Motor neuron (in vitro differentiated cells): ENCODE measurements at places on chromosomes 5 and 9. TPM values are rescaled to one million over a fixed set of nuclear protein-coding genes. Genes with fewer than 3 reads are reported as not detected.

- ATAC-seq, result peak; percentile 62
Observed at GRCh38 chr5:72328172-72328571, 8.0 kb downstream of the PTCD2 start.

DNA sequence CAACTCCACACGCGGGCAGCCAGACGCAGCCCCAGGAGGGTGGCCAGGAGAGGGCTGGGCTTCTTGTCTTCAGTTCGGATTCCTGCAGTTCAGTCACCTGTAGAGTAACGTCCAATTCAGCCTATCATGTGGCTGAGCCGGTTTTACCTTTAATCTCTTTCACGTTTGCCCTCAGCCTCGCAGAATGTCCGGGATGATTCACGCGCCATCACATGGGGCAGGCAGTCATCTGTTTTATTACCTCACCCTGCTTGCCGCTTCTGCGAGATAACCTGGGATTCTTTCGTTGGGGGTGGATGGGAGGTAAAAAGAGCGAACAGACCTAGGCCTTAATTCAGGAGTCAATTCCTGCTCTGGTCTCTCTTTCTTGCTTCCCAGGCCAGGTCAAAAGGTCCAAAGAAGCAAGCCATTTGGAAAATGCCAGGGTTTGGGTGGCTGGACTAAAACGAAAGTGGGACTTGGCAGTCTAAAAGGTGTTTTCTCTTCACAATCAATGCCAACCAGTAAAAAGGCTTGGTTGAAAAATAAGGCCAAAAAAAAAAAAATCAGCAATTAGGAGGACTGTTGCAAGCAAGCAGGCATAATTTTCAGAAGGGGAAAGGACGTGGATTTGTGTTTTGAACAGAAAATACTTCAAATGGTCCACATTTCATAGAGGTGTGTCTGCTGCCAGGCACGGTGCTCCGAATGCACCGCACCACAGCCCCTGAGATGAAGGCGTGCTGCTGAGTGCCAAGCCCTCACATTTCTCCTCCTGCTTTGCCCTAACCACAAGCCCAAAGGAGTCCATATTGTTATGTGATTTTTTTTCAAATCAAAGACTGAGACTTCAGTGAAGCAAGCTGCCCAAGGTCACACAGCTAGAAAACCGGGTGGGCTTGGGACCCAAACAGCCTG lies 2.8 kb upstream of the WWC1 start:
- ATAC-seq, result peak; percentile 10

- ATAC-seq, result no peak
Observed at GRCh38 chr9:98057138-98057799, 737 bp downstream of the NANS start.

DNA sequence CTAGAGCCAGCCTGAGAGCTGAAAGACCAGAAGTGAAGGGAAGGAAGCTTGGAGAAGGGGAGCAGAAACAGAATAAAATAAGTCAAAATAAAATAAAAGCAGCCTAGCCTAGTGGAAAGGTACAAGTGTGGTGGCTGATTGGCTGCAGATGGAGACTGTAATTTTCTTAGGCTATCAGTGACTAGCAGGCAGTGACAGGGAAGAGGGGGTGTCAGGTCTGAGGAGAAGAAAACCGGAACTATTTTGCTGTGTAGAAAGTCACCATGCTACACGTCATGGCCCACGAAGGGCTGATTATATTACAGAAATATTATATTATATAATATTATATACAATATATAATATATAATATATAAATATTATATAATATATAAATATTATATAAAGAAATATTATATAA lies 98.1 kb upstream of the TAF11L2 start:
- ATAC-seq, result no peak

DNA sequence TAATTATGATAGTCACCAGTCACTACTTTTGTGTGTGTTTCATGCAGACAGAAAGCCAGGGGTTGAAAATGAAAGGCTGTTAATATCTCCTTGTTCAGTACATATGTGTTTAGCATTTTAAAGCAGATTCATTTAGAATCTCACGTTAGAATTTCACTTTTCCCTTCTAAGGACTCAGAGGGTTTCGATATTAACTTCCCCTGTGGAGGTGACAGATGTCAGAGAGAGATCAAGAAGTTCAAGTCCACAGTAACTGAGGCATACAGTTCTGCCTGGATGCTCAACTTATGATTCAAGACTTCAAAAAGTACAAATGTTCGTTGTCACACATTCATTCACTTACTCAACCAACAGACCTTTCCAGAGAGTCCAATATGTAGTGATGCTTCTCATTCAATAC lies 251.1 kb downstream of the EBF1 start:
- ATAC-seq, result no peak

- no peak for ATAC-seq
Observed at GRCh38 chr9:122033775-122034373, 59.2 kb downstream of the TTLL11 start.

- no peak for ATAC-seq
Observed at GRCh38 chr5:1324719-1325190, 20.1 kb downstream of the CLPTM1L start.

- ATAC-seq, result peak; percentile 41
Observed at GRCh38 chr9:114968671-114969070, 38.3 kb upstream of the TNFSF8 start.

GRCh38 chr5:66710557-66711088 lies 114.4 kb downstream of the MAST4 start:
- peak; percentile 62 for ATAC-seq

DNA sequence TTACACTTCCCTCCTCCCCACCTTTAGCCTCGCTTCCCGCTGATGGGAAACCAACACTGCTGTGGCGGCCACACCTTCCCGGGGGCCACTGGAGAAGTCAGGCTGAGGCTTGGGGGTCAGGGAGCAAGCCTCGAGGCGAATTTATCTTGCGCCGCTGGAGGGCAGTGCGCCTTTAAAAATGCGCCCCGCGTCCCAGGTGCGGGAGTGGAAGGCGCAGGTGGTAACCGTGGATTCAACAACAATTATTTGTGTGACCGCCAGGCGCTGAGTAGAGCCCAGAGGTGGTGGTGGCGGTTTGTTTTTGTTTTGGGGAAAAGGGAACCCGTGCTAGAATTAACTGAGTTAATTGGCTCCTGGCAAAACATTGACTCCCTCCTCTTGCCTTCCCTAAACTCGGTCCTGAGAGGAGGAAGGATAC lies 1.1 kb downstream of the CFAP77 start:
- ATAC-seq, result peak; percentile 46

- ATAC-seq, result no peak
Observed at GRCh38 chr5:143146161-143146560, 257.3 kb downstream of the NR3C1 start.

DNA sequence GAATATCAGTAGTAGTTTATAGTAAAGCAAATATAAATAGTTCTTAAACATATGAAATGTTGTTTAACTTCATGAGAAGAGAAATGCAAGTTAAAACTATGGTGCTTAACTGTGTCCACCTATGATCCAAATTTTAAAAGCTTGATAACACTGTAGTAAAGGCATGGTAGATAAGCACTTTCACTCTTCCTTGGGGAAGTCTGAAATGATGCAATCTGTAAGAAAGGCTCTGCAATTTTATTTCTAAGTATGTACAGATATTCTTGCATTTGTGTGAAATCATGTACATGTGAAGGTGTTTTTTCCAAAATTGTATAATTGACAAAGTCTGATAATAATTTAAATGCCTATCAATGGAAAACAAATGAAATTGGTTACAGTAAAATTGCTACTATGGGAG lies 66.9 kb downstream of the SYK start:
- ATAC-seq, result no peak

DNA sequence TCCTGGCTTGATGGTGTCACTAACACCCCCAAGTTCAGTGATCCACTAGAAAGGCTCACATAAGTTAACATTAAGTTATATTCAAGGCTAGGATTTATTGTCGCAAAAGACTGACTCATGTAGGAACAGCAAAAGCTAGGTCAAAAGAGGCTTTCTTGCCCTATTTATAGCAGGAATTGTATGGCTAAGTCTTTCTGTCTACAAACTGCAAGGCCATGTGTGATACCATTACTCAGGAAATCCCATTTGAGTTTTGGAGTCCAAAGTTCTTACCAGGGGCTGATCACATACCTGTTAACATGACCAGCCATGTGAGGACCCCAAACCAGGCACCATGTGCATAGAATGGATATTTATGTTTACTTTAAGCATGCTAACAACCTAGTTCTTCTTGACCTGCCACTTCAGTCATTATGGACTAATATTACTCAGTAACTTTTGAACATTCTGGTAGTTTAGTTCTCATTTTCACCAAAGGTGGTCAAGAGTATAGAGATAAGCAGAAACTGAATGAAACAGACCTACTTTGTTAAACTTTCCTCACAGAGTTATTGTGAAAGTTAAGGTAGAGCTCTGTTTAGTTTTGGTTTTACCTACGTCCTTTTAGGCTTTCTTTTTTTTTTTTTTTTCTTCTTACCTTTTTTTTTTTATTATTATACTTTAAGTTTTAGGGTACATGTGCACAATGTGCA lies 281.1 kb downstream of the FER start:
- ATAC-seq, result no peak

DNA sequence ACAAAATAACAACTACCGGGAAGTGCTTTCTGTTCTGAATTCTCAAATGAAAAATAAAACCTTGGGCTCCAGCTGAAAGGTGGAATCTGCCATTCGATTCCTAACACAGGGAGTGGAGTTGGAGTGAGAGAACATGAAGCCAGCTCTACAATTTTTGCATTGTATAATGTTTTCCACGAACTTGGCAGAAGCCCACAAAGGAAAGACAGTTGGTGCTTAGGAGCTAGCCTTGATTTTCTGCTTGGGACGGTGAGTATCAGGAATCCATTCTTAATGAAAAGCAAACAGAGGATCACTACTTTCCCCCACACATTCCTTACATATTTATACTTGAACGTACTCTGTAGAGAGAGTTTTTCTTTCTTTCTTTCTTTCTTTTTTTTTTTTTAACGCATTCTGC lies 74.2 kb upstream of the FBXL7 start:
- no peak for ATAC-seq

GRCh38 chr5:36705055-36705454 lies 98.6 kb downstream of the SLC1A3 start:
- no peak for ATAC-seq

DNA sequence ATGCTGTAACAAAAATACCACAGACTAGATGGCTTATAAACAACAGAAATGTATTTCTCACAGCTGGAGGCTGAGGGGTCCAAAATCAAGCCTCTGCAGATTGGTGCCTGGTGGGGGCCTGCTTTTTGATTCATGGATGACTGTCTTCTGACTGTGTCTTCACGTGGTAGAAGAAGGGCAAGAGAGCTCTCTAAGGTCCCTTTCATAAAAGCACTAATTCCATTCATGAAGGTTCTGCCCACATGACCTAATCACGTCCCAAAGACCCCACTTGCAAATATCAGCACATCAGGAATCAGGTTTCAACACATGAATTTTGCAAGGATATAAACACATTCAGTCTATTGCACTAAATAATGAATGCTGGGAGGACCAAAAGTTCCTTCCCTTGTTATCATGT lies 278.4 kb downstream of the MARCHF11 start:
- no peak for ATAC-seq

DNA sequence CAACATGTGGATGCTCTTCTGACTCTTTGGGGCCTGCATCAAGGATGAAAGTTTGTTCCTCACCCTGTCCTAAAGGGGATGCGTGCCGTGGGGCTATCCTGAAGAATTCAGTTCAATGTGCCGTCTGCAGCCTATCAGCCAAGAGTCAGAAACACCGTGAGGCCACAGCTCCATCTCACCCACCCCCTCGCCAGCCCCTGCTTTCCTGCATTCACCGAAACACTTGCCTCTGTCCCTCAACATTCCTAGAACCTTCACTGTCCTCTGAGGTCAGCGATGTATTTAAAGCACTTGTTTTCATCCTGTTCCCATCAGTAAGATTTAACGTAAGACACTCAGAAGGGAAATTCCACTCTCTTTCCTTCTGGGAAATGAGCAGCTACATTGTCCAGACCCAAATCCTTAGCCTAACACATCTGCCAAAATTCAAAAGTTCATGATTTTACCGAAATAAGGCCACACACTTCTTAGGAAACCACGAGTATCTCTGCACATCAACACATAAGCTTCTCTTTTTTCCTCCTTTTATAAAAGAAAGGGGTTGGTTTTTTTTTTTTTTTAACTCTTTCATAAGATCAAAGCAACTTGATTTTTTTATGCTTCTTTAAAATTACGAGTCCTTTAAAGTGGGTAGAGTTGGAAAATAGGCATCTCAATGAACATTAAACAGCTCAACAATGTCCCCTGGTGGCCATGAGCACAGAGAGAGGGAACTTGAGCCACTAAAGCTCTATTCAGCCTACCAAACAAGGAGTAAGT lies 100.7 kb downstream of the SUSD1 start:
- ATAC-seq, result no peak

- ATAC-seq, result no peak
Observed at GRCh38 chr5:177209610-177210009, 76.0 kb downstream of the NSD1 start.

C1QTNF3 gene
- total RNA-seq, result 19.0 and 20.1 TPM in 2 replicates

ACSL6 gene
- 13.2 and 15.0 TPM in 2 replicates for total RNA-seq

HTR1A gene
- total RNA-seq, result 0.29 TPM in 1 of 2 replicates, not detected in the other

OLFM1 gene
- 0.58 and 4.1 TPM in 2 replicates for total RNA-seq

FCN2 gene
- total RNA-seq, result not detected in 2 replicates

CANX gene
- total RNA-seq, result 503 and 541 TPM in 2 replicates

MARCOL gene
- total RNA-seq, result 0.14 TPM in 1 of 2 replicates, not detected in the other

HNRNPAB gene
- 191 and 193 TPM in 2 replicates for total RNA-seq

TAF1L gene
- 0.09 and 0.16 TPM in 2 replicates for total RNA-seq

CKMT2 gene
- 0.27 and 1.8 TPM in 2 replicates for total RNA-seq
